Stimulated activated CD4-positive, alpha-beta T cell treated with anti-CD3 and anti-CD28 coated beads, Interleukin-1b, Interleukin-23, amount 100 ng/mL, for 1 hour (primary cell): ENCODE measurements at places on chromosomes 16 and 17.

DNA sequence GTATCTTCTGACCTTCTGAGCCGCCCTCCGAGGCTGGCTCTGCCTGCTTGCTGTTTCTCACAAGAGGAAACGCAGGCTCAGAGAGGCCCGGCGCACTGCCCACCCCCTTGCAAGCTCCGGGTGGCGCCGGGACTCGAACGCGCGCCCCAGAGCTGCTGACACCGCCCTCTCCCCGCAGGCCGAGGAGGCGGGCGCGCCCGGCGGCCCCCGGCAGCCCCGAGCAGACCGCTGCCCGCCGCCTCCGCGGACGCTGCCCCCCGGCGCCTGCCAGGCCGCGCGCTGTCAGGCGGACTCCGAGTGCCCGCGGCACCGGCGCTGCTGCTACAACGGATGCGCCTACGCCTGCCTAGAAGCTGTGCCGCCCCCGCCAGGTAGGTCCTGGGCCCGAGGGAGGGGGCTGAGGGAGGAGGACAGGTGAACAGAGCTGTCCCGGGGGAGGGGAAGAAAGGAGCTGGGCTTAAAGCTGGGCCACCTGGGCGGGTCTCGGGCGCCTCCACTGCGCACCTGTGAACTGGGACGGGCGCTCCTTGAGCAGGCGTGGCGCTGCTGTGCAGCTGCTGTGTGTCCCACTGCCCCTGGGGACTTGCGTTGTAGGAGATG lies 18.2 kb downstream of the WFDC1 start:
- DNase-seq: no peak

DNA sequence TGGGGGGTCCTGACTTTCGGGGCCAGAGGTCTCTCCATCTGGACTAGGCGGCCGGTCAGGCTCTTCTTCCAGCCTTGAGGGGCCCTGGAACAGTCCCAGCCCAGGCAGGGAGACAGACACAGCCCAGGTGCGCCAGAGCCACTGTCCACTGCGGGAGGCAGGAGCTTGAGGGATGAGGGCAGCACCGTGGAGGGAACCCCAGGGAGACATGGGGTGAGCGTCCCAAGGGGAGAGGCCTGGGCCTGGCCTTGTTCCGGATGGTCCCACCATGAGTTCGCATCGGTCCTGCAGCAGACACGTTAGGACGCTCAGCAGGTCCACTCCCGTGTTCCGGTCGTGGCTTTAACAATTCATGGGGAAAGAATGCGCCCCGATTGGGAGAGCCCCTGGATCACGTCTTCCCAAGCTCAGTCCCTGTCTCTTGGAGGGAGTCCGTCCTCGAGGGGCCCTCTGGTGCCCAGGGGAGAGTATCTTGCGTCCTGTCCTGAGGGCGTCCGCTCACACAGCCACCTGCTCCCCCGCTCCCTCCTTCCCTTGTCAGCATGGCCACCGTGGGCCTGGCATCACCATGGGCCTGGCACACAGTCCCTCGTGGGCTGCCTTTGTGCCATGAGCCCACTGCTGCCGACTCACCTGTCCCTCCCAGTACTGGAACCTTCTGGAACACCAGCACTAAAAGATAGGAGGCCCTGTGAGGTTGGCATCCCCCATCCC lies 6.7 kb upstream of the NUDT16L1 start:
- no peak for DNase-seq

DNA sequence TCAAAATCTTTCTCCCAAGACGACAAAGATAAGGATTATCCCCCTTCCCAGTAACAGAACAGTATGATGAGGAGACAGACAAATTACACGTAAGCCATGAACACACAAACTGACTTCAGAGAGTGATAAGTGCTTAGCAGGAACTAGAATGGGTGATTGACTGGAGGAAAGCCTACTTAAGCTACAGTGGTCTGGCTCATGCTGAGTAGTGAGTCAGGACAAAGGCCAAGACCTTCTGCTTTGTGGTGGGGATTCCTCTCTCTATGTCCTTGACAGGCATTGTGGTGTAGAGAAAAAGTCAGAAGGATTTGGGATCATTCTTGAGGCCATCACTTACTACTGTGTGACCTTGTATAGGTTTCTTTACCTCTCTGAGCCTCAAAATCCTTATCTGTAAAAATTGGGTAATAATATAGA lies 381.9 kb upstream of the CCL2 start:
- no peak for DNase-seq

DNA sequence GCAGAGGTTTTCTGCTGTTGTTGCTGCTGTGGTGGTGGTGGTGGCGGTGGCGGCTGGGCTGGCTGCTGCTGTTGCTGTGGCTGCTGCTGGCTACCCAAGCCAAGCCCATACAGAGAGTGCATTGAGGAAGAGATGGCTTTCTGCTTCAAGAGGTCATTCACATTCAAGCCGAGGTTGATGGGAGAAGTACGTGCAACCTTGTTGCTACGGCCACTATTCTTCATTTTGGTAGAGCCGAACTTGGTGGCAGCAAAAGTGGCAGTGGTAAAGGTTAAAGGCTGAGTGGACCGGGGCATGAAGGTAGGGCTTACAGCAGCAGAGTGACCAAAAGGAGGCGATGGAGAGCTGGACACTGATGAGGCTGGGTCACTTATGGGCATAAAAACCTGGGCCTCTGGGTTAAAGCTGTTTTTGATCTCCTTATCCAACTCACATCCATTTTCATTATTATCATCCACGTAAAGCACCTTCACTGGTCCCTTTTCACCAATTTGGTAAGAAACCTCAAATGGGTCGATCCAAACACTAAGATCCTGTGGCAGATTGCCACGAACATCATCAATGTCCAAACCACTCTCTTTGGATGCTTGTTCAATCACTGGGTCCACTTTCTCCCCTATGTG lies 2.8 kb downstream of the TOB1 start:
- DNase-seq: no peak

DNA sequence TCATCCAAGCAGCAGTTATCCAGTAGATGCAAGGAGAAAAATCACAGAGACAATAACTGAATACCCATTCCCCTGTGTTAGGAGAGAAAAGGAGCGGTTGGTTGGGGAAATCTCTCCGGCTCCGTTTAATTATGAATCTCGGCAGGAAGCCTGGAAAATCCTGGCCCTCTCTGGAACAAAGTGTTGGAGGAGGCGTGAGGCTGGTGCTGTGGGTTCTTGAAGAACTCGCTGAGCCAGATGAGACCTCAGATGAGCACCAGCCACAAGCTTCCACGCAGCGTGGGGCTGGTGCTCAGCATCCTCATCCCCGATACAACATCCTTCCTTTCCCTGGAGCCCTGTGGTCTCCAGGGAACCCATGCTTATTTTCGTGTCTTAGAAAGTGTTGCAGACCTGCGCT lies 39.7 kb downstream of the CACNG4 start:
- no peak for DNase-seq

DNA sequence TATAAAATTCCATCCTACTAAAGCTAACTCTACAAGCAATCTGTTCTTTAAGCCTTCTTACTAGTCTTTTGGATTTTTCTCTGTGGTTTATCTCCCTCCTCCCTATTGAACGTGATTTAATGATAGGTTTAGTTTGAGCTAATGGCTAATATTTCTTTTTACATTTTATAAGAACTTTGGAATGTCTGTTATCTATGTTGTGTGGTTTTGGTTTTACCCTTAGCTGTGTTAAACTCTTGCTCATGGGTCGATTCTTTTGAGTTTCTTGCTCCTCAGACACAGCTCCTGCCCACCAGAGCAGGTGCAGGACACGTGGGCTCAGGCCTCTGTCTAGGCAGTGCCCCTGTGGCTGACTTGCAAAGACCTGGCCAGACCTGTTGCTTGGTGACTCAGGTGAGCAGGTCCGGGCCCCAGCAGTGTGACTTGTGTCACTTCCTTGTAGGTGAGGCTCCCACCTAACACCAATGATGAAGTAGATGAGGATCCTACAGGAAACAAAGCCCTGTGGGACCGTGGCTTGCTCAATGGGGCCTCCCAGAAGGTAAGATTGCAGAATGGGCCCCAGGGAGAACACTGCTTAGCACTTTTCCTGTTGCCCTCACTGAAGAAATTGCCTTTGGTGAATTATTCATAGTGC lies 45.1 kb downstream of the SF3B3 start:
- no peak for DNase-seq
